ENCODE measurements at places on chromosomes 1 and 21. TPM values are rescaled to one million over a fixed set of nuclear protein-coding genes. Genes with fewer than 3 reads are reported as not detected.

Gene PHTF1
- 40.6 TPM for total RNA-seq

Gene DNASE2B
- not detected for total RNA-seq

Gene RXRG
- total RNA-seq, result 9.8 TPM

Gene LCE2B
- not detected for total RNA-seq

GRCh38 chr21:22535630-22536029 lies 1537.4 kb downstream of the NCAM2 start:
- no peak for DNase-seq
- no peaks in the 10 kb centered on the region for H3K27me3 ChIP-seq
- no peaks in the 10 kb centered on the region for H3K4me1 ChIP-seq

- no peaks in the 10 kb centered on the region for H3K27me3 ChIP-seq
- no peak overlapping the region for H3K4me3 ChIP-seq
- H3K36me3 ChIP-seq, result peaks cover 17% of the 10 kb centered on the region
- DNase-seq, result no peak
These were observed 6.4 kb downstream of the SZT2 start for GRCh38 chr1:43396059-43396458.

GRCh38 chr1:207518608-207519236 lies 22.8 kb downstream of the CR1 start:
- no peaks in the 10 kb centered on the region for H3K27me3 ChIP-seq
- no peaks in the 10 kb centered on the region for H3K36me3 ChIP-seq
- H3K4me3 ChIP-seq, result no peak overlapping the region
- H3K27ac ChIP-seq, result no peak overlapping the region
- H3K4me1 ChIP-seq, result no peaks in the 10 kb centered on the region

DNA sequence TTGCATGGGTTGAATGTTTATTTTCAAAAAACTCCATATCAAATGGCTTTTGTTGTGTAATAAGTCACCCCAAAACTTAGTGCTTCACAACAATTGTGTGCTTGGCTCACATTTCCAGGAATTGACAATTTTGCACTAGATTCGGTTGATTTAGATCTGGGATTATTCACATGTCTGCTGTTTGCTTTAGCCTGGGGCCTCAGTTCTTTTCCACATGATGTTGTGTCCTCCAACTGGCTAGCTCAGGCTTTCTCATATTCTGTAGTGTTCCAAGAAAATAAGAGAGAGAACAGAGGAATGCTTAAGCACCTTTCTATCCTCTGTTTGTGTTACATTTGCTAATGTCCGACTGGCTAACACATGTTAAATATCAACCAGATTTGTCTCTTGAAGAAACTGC lies 281.5 kb upstream of the ADGRL4 start:
- no peaks in the 10 kb centered on the region for H3K36me3 ChIP-seq
- no peak for DNase-seq

- H3K4me1 ChIP-seq, result no peaks in the 10 kb centered on the region
- DNase-seq, result no peak
- no peak overlapping the region for H3K27ac ChIP-seq
- no peaks in the 10 kb centered on the region for H3K27me3 ChIP-seq
- no peaks in the 10 kb centered on the region for H3K36me3 ChIP-seq
These were observed 473.6 kb upstream of the ZP4 start for GRCh38 chr1:238364214-238364892.

DNA sequence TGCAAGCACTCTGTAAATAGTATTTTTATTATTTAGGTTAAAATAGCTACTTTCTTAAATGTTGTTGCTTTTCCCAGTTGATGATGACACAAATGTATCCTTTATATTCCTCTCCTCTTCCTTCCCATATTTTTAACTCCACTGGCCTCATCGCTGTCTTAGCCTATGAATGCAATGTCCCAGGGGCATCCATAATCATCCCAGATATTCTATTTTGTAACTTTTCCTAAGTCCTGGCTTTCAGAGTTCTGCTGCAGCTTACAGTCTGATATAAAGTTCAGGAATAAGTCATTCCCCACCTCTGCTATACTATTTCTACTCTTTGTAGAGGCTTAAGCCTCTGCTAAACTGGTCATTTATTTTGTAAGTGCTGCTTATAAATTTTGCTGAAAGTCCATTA lies 58.3 kb downstream of the ASTN1 start:
- peaks cover 60% of the 10 kb centered on the region for H3K27me3 ChIP-seq
- DNase-seq, result no peak
- no peak overlapping the region for H3K27ac ChIP-seq
- H3K36me3 ChIP-seq, result no peaks in the 10 kb centered on the region
- H3K4me3 ChIP-seq, result no peak overlapping the region
- H3K4me1 ChIP-seq, result peaks cover 6% of the 10 kb centered on the region

GRCh38 chr21:42455754-42456440 lies 40.1 kb downstream of the RSPH1 start:
- H3K4me1 ChIP-seq, result no peaks in the 10 kb centered on the region
- H3K36me3 ChIP-seq, result no peaks in the 10 kb centered on the region
- no peaks in the 10 kb centered on the region for H3K27me3 ChIP-seq
- H3K4me3 ChIP-seq, result no peak overlapping the region
- no peak overlapping the region for H3K27ac ChIP-seq
- no peak for DNase-seq

- no peak for DNase-seq
- no peaks in the 10 kb centered on the region for H3K4me1 ChIP-seq
- H3K27me3 ChIP-seq, result no peaks in the 10 kb centered on the region
- no peak within 1 kb of the TSS for H3K4me3 ChIP-seq
- H3K27ac ChIP-seq, result no peak within 1 kb of the TSS
These were observed at the start of gene IL23R for GRCh38 chr1:67166196-67166595. Gene IL23R, plus strand, starts transcription at chr1:67166454. Its CDS starts 1,667 bp downstream, at chr1:67168121.

DNA sequence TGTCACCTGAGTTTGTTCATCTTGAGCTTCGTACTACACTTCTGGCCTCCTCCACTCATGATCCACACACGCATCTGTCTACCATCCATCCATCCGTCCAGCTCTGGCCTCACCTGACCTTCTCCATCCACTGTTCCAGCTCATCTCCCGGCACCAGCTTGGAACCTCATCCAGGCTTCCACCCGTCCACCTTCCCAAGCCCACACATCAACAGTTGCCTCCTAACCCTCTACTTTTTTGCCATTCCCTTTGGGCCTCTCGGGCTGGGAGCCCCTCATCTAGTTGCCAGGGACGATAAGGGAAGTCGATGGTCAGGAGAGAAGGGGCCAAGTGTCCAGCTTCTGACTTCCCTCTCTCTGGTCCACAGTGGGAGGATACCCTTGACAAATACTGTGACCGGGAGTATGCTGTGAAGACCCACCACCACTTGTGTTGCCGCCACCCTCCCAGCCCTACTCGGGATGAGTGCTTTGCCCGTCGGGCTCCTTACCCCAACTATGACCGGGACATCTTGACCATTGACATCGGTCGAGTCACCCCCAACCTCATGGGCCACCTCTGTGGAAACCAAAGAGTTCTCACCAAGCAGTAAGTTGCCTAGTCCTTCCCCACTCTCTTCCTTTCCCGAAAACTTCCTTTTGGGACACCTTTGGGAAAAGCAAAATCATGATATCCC lies 3.4 kb upstream of the FALEC start:
- no peak overlapping the region for H3K27ac ChIP-seq
- no peak for DNase-seq
- no peak overlapping the region for H3K4me3 ChIP-seq
- H3K36me3 ChIP-seq, result peaks cover 9% of the 10 kb centered on the region
- no peaks in the 10 kb centered on the region for H3K27me3 ChIP-seq

GRCh38 chr1:14724678-14725077 lies 126.2 kb downstream of the KAZN start:
- no peaks in the 10 kb centered on the region for H3K27me3 ChIP-seq
- H3K36me3 ChIP-seq, result no peaks in the 10 kb centered on the region
- no peak overlapping the region for H3K27ac ChIP-seq
- H3K4me3 ChIP-seq, result no peak overlapping the region
- H3K4me1 ChIP-seq, result peaks cover 3% of the 10 kb centered on the region

DNA sequence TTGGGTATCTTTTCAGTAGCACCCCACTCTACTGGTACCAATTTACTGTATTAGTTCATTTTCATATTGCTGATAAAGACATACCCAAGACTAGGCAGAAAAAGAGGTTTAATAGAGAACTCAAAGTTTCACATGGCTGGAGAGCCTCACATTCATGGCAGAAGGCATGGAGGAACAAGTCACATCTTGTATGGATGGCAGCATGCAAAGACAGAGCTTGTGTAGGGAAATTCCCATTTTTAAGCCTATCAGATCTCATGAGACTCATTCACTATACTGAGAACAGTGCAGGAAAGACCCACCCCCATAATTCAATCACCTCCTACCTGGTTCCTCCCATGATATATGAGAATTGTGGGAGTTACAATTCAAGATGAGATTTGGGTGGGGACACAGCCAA lies 878.6 kb upstream of the ADGRL4 start:
- no peaks in the 10 kb centered on the region for H3K4me1 ChIP-seq
- H3K27ac ChIP-seq, result no peak overlapping the region
- no peaks in the 10 kb centered on the region for H3K27me3 ChIP-seq
- H3K4me3 ChIP-seq, result no peak overlapping the region
- no peak for DNase-seq
- H3K36me3 ChIP-seq, result no peaks in the 10 kb centered on the region

GRCh38 chr1:236066054-236066453 lies 1.2 kb upstream of the NID1 start:
- H3K27ac ChIP-seq, result no peak overlapping the region
- H3K4me3 ChIP-seq, result no peak overlapping the region
- no peaks in the 10 kb centered on the region for H3K4me1 ChIP-seq
- DNase-seq, result no peak

DNA sequence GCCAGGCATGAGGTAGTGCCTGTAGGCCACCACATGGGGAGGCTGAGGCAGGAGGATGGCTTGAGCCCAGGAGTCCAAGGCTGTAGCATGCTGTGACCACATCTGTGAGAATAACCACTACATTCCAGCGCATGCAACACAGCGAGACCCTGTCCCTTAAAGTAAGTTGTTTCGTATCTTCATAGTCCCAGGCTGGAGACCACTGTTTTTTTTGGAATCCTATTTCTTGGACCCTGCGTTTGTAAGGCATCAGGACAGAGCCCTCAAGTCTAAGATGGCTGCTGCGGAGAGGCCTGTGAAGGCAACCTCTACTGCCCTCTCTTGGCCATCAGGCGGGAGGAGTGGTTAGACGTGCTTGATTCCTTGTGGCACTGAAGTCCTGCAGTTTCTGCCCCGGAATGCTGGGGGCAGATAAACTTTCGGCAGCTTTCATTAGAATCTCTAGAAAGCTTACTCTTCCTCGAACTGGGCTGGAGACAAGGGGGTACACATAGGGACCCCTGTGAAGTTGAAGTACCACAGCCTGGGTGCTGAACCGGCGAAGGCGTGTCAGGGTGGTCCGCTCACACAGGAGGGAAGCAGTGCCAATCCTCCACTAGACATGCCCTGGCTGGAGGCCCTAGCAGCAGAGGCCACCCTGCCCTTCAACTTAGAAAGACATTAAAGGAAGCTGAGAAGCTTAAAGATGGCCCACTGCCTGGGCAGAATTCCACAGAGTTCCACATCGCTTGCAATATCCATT lies 36.6 kb downstream of the RABIF start:
- H3K4me1 ChIP-seq, result no peaks in the 10 kb centered on the region
- H3K27me3 ChIP-seq, result no peaks in the 10 kb centered on the region
- no peaks in the 10 kb centered on the region for H3K36me3 ChIP-seq
- H3K27ac ChIP-seq, result no peak overlapping the region
- no peak overlapping the region for H3K4me3 ChIP-seq
- peak; percentile 89 for DNase-seq

GRCh38 chr21:38806942-38807284 lies 1.2 kb downstream of the ETS2 start:
- peaks cover 44% of the 10 kb centered on the region for H3K36me3 ChIP-seq
- H3K27me3 ChIP-seq, result no peaks in the 10 kb centered on the region
- no peak for DNase-seq
- no peak overlapping the region for H3K27ac ChIP-seq

DNA sequence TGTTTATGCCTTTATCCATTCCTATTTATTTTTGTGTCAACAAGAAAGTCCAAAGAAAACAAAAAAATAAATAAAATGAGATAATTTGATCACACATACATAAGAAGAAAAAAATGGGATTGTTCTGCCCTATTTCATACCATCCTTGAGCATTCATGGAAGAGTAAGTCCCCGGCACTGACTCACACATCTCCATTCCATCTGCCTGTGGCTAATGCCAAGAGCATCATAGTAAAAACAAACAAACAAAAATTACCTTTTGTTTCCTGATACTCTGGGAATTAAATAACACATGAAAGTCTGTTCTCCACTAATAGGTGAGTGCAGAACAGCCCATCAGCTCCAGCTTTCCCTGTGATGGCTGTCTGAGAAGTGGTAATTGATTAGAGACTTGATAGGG lies 48.1 kb upstream of the BACE2 start:
- no peak overlapping the region for H3K27ac ChIP-seq
- H3K27me3 ChIP-seq, result peaks cover 7% of the 10 kb centered on the region
- H3K36me3 ChIP-seq, result no peaks in the 10 kb centered on the region
- DNase-seq, result no peak

DNA sequence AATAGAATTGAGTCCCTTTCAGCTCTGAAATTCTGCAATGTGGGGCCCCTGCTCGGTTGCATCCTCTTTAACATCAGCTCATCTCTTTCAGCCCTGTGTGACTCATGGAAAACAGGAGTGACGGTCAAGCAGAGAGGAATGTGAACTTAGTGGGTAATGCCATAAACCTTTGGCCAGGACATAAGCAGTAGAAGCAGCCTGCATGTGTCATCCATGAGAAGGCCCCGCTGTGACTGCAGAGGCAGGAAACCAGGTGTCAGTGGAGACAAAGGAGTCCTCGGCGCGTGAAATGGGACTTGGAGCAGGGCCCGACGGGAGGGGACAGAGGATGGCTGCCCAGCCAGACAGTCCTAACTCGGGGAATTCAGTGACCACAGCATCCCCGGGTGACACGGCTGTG lies 21.1 kb upstream of the EPHB2 start:
- H3K27me3 ChIP-seq, result no peaks in the 10 kb centered on the region
- DNase-seq, result peak; percentile 66
- no peaks in the 10 kb centered on the region for H3K36me3 ChIP-seq
- peak overlapping the region; percentile 25 for H3K27ac ChIP-seq
- H3K4me1 ChIP-seq, result peaks cover 8% of the 10 kb centered on the region
- H3K4me3 ChIP-seq, result no peak overlapping the region

DNA sequence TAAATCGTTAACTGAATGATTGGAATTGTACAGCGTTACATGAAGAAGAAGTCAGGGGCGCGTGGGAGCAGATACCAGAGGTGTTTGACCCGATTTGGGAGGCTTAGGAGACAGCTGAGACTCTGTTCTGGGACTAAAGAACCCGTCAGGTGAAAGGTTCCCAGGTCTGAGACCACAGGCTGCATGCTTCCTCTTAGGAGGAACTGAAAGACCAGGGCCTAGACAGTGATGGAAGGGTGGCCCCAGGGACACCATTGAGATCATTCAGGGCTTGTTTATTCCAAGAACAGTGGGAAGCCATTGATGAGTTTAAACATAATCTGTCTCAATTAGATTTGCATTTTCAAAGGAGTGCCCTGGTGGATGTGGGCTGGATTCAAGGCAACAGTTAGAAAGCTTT lies 904 bp downstream of the KLF17 start:
- peak; percentile 59 for DNase-seq
- H3K36me3 ChIP-seq, result no peaks in the 10 kb centered on the region
- H3K27me3 ChIP-seq, result no peaks in the 10 kb centered on the region
- H3K4me3 ChIP-seq, result no peak overlapping the region
- H3K27ac ChIP-seq, result no peak overlapping the region
- H3K4me1 ChIP-seq, result no peaks in the 10 kb centered on the region

Measured in endodermal cell (in vitro differentiated cells).